ENCODE measurements at places on chromosomes 16 and 17. TPM values are rescaled to one million over a fixed set of nuclear protein-coding genes. Genes with fewer than 3 reads are reported as not detected.

Gene CIAPIN1
- total RNA-seq: 68.2 TPM

Gene CSH2
- total RNA-seq: not detected

Gene EVPLL
- not detected for total RNA-seq

Gene ST6GALNAC2
- total RNA-seq: 10.4 TPM

Gene PYCARD
- 14.5 TPM for total RNA-seq

All from type B pancreatic cell (in vitro differentiated cells).